ENCODE measurements at places on chromosomes 1 and 21.

- H3K36me3 ChIP-seq, result no peaks in the 10 kb centered on the region
- DNase-seq, result no peak
- no peaks in the 10 kb centered on the region for H3K27me3 ChIP-seq
- no peak overlapping the region for H3K27ac ChIP-seq
- no peak overlapping the region for H3K4me3 ChIP-seq
- no peaks in the 10 kb centered on the region for H3K4me1 ChIP-seq
Measured at GRCh38 chr1:111417755-111418154, 9.8 kb downstream of the OVGP1 start.

DNA sequence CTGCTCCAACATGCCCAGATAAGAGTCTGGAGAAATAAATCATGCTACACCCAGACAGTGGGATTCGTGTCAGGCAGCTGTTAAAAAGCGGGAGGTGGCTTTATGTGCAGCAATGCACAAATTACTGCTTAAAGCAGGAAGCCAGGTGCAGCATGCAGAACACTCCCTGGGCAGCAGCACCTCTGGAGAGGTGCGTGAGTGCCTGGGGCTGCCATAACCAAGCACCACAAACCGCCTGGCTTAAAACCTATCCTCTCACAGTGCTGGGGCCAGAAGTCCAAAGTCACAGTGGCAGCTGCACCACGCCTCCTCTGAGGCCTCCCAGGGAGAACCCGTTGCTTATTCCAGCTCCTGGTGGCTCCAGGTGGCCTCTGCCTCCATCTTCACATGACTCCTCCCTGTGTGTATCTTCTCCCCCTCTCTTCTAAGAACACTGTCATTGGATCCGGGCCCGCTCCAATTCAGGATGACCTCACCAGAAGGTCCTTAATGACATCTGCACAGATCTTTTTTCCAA is 115.6 kb downstream of the SIK1 start:
- H3K27ac ChIP-seq, result no peak overlapping the region
- H3K4me1 ChIP-seq, result peaks cover 19% of the 10 kb centered on the region
- DNase-seq, result no peak
- H3K36me3 ChIP-seq, result no peaks in the 10 kb centered on the region
- H3K27me3 ChIP-seq, result no peaks in the 10 kb centered on the region

GRCh38 chr1:87592156-87592555 is 263.5 kb downstream of the LMO4 start:
- H3K36me3 ChIP-seq, result no peaks in the 10 kb centered on the region
- H3K27me3 ChIP-seq, result no peaks in the 10 kb centered on the region
- peaks cover 28% of the 10 kb centered on the region for H3K4me1 ChIP-seq

- no peaks in the 10 kb centered on the region for H3K27me3 ChIP-seq
- H3K4me1 ChIP-seq, result no peaks in the 10 kb centered on the region
- H3K27ac ChIP-seq, result no peak overlapping the region
- H3K4me3 ChIP-seq, result no peak overlapping the region
Measured at GRCh38 chr1:246051909-246052518, 455.1 kb downstream of the SMYD3 start.

- H3K36me3 ChIP-seq, result no peaks in the 10 kb centered on the region
- H3K4me3 ChIP-seq, result no peak overlapping the region
- DNase-seq, result no peak
- no peaks in the 10 kb centered on the region for H3K4me1 ChIP-seq
- H3K27me3 ChIP-seq, result no peaks in the 10 kb centered on the region
- H3K27ac ChIP-seq, result no peak overlapping the region
Measured at GRCh38 chr1:167447521-167448136, 70.7 kb downstream of the CD247 start.

DNA sequence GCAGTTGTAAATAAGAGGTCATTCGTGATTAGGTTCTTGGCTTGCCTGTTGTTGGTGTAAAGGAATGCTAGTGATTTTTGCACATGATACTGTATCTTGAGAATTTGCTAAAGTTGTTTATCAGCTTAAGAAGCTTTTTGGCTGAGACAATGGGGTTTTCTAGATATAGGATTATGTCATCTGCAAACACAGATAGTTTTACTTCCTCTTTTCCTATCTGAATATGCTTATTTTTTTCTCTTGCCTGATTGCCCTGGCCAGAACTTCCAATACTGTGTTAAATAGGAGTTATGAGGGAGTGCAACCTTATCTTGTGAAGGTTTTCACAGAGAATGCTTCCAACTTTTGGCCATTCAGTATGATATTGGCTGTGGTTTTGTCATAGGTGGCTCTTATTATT is 576.1 kb upstream of the RGS18 start:
- no peaks in the 10 kb centered on the region for H3K27me3 ChIP-seq
- H3K36me3 ChIP-seq, result no peaks in the 10 kb centered on the region
- H3K4me1 ChIP-seq, result no peaks in the 10 kb centered on the region
- H3K27ac ChIP-seq, result no peak overlapping the region
- no peak for DNase-seq

DNA sequence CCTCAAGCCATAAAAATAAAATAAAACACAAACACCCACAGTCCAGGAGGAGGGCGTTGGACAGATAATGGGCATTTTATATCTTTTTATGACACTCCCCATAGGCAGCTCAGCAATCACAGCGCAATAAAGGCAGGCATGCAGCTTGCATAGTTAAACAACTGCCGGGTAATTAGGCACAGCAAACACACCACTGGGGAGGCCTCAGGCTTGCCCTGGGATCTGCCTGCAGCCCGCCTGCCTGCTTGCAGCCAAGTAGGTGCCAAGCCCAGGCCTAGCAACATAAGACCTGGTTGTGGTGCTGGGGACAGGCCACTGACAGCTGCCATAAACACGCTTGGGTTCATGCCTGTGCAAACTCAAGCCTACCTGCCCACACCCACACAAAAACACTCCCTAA is 54.2 kb downstream of the DMAP1 start:
- H3K4me3 ChIP-seq, result no peak overlapping the region
- peaks cover 7% of the 10 kb centered on the region for H3K4me1 ChIP-seq
- no peak for DNase-seq
- no peak overlapping the region for H3K27ac ChIP-seq

DNA sequence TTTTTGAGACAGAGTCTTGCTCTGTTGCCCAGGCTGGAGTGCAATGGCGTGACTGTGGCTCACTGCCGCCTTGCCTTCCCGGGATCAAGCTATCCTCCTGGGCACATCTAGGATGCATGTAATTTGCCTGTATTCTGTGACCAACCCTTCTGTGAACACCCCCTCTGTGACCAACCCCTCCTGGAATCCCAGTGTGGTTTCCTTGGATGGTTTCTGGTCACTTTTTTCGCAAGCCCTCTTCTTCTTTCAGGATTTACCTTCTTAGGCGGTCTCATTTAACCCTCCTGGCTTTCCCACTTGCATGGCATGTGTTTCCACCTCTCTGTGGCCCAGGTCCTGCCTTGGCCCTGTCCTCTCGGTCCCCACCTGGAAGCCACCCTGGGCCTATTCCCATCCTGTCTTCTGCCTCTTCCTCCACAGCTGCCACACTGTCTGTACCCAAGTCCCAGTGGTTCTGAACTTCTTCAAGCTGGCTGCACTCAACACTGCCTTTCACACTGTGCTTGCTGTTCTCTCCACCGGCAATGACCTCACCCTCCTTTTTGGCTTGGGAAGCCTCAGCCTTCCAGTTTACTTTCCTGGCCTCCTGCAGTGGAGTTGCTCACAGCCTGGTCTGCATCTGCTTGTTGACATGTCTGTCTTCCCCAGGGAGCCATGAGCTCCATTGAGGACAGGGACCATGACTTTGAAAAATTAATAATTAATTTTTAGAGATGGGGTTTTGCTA is 57.0 kb downstream of the DISC1 start:
- H3K4me1 ChIP-seq, result peaks cover 6% of the 10 kb centered on the region
- no peak for DNase-seq
- no peak overlapping the region for H3K27ac ChIP-seq
- no peaks in the 10 kb centered on the region for H3K27me3 ChIP-seq
- no peaks in the 10 kb centered on the region for H3K36me3 ChIP-seq

DNA sequence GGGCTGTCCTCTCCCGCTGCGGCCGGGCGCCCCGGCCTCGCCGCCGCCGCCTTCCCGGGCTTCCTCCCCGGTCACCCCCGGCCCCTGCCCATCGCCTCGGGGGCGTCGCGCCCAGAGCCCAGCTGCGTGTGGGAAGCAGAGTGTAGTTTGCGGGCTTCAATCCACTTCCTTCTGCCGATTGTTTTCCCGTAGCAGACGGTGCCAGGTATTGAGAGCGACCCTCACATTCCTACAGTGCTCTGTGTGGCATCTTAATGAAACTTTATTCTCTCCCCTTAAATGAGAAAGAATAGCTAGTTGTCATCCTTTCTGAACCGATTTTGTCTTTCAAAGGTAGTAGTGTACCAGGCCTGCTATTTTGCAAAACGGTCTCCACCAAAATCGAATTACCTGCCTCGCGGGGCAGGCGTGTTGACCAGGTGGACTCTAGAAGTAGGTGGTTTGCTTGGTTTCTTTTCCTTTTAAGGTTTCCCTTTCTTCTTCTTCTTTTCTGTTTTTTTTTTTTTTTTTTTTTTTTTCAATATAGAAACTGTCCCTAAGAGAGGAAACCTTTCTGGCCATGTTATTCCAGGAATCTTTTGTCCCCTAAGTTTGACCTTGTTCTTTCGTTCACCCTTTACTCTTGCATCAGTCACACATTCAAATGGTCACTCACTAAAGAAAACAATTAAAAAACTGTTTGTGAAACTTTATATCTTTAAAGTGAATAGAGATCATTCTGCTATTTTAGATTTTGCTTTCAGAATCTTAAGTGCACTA is 881 bp downstream of the USP25 start:
- H3K4me1 ChIP-seq, result peaks cover 45% of the 10 kb centered on the region
- H3K36me3 ChIP-seq, result no peaks in the 10 kb centered on the region
- H3K4me3 ChIP-seq, result peak overlapping the region; percentile 87
- DNase-seq, result no peak
- H3K27me3 ChIP-seq, result no peaks in the 10 kb centered on the region
- H3K27ac ChIP-seq, result peak overlapping the region; percentile 88

DNA sequence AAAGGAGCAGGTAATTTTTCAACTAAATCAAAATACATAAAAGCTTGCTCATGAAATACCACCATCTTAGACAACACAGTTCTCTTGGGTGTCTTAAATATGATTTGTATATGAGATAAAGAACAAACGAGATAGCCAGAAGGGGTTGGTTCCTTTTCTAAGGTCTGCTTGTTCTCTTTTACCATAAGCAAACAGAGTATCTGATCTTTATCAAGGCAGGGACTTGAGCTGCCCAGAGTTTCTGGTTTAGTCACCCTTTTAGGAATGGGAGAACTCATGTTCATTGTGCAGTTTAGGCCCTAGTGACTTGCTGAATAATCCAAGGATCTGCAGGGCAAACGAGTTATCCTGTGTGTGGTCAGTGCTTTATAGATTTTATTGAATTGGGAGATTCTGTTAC is 3.0 kb upstream of the SUCO start:
- H3K27me3 ChIP-seq, result no peaks in the 10 kb centered on the region
- H3K4me3 ChIP-seq, result no peak overlapping the region
- H3K36me3 ChIP-seq, result no peaks in the 10 kb centered on the region
- no peak for DNase-seq
- no peak overlapping the region for H3K27ac ChIP-seq

GRCh38 chr1:5342830-5343229 is 649.4 kb downstream of the NPHP4 start:
- H3K4me1 ChIP-seq, result no peaks in the 10 kb centered on the region
- peak; percentile 81 for DNase-seq
- no peaks in the 10 kb centered on the region for H3K36me3 ChIP-seq
- no peak overlapping the region for H3K4me3 ChIP-seq
- no peaks in the 10 kb centered on the region for H3K27me3 ChIP-seq
- H3K27ac ChIP-seq, result no peak overlapping the region

GRCh38 chr21:19993268-19993667 is 1004.9 kb upstream of the NCAM2 start:
- no peak overlapping the region for H3K27ac ChIP-seq
- H3K4me3 ChIP-seq, result no peak overlapping the region
- H3K27me3 ChIP-seq, result no peaks in the 10 kb centered on the region

GRCh38 chr1:182392050-182393028 is 749 bp upstream of the GLUL start:
- H3K4me3 ChIP-seq, result peak overlapping the region; percentile 88
- H3K27ac ChIP-seq, result peak overlapping the region; percentile 97
- peaks cover 38% of the 10 kb centered on the region for H3K4me1 ChIP-seq

DNA sequence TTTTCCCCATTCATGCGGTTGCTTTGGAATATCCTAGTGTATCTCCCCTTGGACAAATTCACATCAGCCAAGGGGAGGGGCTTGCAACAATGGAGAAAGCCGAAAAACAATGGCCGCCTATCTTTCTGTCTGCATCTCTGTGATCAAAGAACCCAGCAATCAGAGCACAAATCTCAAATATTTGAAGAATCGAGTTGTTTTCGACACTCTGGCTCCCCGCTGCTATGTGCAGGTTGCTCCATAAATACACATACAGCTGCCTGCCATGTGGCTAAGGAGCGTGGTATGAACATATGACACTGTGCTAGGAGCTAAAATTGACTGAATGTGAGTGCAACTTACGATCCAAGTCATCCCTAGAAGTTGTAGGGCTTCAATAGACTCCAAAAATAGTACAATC is 8.5 kb downstream of the CFHR4 start:
- DNase-seq, result no peak
- no peaks in the 10 kb centered on the region for H3K27me3 ChIP-seq
- no peak overlapping the region for H3K4me3 ChIP-seq
- H3K4me1 ChIP-seq, result no peaks in the 10 kb centered on the region

DNA sequence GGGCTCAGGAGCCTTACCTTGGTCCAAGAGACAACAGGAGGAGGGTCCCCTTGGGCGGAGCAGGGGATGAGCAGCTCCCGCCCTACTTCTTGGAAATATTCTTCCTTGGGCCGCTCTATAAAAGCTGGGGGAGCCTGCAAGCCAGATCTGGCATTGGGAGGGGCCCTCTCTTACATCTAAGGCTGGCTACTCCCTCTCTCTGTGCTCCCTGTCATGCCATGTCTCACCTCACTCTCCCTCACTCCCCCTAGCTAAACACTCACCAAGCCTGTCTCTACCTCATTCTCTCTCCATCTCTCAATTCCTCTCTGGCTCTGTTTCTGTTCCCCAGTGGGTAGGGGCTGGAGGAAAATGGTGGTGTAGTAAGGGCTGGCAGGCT is 6.5 kb upstream of the TAGLN2 start:
- H3K4me3 ChIP-seq, result no peak overlapping the region
- H3K4me1 ChIP-seq, result peaks cover 22% of the 10 kb centered on the region
- no peak overlapping the region for H3K27ac ChIP-seq
- H3K27me3 ChIP-seq, result no peaks in the 10 kb centered on the region
- H3K36me3 ChIP-seq, result no peaks in the 10 kb centered on the region
- no peak for DNase-seq

GRCh38 chr1:182742780-182743179 is 46.8 kb upstream of the NPL start:
- no peak overlapping the region for H3K27ac ChIP-seq
- H3K27me3 ChIP-seq, result no peaks in the 10 kb centered on the region
- H3K36me3 ChIP-seq, result no peaks in the 10 kb centered on the region
- H3K4me1 ChIP-seq, result no peaks in the 10 kb centered on the region
- no peak for DNase-seq
- no peak overlapping the region for H3K4me3 ChIP-seq

- H3K36me3 ChIP-seq, result no peaks in the 10 kb centered on the region
- H3K27me3 ChIP-seq, result no peaks in the 10 kb centered on the region
- no peak overlapping the region for H3K4me3 ChIP-seq
- H3K27ac ChIP-seq, result no peak overlapping the region
Measured at GRCh38 chr1:81840805-81841204, 40.1 kb downstream of the ADGRL2 start.

DNA sequence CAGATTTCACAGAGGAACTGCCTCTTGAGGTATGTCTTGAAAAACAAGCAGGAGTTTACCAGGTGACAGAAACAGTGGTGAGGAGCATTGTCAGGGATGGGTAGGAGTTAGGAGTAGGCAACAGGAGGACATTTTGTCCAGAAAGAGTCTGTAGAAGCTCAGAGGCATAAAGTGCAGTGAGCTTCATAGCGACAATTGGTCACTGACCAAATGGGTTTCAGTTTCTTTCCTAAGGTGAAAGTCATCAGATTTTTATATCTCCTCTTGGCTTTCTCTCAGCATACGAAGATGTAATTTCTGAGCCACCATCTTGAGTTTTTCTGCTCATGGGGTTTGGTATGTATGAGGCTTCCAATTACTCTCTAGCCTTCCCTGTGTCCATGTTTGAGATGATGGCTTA is 29.3 kb upstream of the FASLG start:
- H3K4me3 ChIP-seq, result no peak overlapping the region
- H3K4me1 ChIP-seq, result no peaks in the 10 kb centered on the region
- no peaks in the 10 kb centered on the region for H3K27me3 ChIP-seq

Measured in vagina (tissue), 2 donors.